ENCODE measurements at places on chromosomes 1 and 21.

DNA sequence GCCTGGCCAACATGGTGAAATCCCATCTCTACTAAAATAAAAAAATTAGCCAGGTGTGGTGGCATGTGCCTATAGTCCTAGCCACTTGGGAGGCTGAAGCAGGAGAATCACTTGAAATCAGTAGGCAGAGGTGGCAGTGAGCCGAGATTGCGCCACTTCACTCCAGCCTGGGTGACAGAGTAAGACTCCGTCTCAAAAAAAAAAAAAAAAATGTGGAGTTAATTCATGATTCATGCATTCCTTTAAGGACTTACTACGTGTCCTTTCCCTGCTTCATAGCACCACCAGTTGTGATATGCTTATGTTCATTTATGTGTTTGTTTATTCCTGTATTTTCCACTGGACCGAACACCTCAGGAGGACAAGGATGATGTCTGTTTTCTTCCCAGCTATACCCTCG, 12.7 kb upstream of the PRELP start:
- DNase-seq = no peak

GRCh38 chr1:198620218-198620617, 18.6 kb upstream of the PTPRC start:
- DNase-seq = no peak

- no peak for DNase-seq
Measured at GRCh38 chr1:218219460-218219859, 65.6 kb upstream of the RRP15 start.

GRCh38 chr1:23426828-23427227, 2.3 kb upstream of the TCEA3 start:
- DNase-seq = no peak

DNA sequence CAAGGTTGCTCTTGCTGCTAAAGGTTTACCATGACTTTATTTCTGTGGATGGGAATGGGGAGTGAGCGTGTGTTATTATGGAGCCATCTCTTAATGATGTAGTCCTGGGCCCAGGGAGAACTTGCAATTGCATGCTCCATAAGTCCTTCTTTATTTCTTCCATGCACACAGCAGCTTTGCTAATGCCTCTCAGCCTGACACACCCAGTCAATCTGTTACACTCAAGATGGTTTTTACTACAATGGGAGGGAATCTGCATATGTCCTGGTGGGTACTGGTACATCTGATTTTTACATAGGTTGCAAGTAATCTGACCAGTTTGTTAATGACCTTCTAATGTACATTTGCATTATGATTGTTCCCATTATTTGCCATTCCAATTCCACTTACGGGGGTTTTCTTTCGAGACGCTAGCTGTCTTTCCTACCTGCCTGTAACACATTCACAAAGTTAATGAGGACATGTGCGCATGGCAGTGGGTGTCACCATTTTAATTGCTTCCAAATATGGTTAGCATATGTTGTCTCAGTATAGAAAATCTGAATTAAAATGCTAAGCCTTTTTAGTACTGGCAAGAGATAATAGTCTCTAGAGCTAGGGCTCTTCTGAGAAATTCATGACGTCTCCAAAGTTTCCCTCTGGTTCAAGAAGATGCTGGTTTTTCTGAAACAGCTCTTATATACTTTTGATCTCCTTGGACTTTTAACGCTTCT, 188.2 kb downstream of the GRIK1 start:
- DNase-seq = no peak

DNA sequence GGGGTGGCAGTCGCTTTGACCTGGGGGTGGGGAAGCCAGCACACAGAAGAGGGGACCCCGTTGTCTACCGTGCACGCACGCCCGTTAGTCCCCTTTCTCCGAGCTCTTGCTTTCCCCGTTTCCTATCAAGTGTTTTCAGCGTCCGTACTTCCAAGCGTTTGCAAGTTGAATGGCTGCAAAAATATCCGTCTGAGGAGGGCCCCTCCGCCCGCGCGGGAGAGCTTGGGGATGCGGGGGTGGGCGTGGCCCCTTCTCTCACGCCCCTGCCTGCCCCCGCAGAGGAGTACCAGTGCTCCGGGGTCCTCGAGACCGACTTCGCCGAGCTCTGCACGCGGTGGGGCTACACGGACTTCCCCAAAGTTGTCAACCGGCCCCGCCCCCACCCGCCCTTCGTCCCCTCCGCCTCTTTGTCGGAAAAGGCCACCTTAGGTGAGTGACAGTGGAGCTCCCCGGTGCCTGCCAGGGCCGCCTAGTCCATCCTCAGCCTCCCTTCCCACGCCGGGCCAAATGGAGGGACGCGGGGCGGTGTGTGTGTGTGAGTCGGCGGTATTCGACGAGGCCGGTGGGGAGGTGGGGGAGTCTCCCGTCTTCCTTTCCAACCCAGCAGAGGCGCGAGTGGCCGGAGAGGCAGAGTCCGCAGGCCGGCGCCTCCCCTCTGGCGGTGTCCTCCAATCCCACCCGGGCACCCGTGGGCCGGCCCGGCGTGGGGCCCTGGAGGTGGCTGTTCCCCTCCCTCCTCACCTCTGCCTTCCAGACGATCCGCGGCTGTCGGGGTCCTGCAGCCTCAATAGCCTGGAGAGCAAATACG, 3.4 kb downstream of the LRRC71 start:
- no peak for DNase-seq

- no peak for DNase-seq
Measured at GRCh38 chr1:225435957-225436392, 8.1 kb upstream of the LBR start.

DNA sequence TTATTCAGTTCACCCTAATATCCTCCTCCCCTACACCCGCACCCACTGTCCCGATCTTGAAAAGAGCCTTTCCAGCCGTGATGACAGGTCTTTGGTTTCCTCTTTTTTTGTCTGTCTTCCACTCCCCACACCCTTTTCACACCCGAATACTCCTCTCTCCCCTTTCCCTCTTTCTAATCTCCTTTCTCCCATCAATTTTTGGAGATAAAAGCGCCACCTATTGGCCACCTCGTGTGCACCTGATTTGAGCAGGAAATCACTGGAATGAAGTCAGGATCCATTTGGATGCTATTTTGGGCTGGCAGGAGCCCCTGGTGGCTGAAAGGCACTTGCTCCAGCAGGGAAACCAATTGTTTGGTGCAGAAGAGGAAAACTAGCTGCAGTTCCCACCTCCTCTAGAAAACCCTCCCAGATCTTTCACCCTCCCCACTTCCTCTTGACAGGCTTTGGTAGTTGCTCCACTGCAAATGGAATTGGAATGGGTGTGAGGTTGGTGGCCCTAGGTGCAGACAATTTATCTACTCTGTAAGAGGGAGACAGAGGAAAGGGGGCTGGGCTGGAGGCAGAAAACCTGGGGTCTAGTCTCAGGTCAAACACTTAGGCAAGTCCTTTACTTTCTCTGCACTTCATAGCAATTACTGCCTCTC, 8.4 kb downstream of the FOXE3 start:
- no peak for DNase-seq

GRCh38 chr1:118650107-118650807, 337.9 kb downstream of the TBX15 start:
- DNase-seq = no peak

GRCh38 chr1:23664837-23665795, 26.5 kb upstream of the RPL11 start:
- DNase-seq = no peak

- DNase-seq = peak; percentile 32
Measured at GRCh38 chr1:160726498-160727315, 12.3 kb upstream of the SLAMF7 start.

DNA sequence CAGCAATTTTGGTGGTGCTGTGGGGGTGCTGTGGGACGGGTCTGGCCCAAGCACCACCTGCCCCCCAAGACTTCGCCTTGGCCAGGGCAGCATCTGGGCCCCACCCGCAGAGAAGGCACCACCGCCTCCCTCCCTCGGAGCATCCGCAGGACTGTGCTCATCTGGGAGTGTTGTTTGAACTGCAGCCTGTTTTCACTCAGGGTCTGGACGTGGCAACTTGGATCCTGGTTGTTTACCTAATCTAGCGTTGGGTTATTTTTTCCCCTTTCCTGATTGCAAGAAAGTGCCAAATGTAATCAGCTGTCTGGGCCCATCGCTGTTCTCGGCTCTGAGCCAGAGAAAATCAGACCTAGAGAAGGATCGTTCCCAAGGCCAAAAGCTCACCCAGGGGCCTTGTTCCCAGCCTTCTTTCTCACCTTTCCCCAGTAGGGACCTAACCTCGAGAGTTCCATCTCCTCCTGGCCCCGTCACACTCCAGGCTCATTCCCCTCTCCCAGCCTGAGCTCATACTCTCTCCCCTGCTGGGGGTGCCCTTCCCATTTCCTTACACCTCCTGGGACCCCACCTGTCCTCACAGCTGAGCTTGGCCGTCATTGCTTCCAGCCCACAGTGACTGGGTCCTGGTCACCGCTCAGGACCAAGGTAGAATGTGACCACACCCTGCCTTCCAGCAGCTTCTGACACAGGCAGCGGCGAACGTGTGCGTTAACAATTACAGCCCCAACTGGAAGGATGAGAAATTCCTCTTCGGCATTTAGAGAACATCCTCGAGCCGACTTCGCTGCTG, 72.0 kb upstream of the FAM20B start:
- DNase-seq = no peak

DNA sequence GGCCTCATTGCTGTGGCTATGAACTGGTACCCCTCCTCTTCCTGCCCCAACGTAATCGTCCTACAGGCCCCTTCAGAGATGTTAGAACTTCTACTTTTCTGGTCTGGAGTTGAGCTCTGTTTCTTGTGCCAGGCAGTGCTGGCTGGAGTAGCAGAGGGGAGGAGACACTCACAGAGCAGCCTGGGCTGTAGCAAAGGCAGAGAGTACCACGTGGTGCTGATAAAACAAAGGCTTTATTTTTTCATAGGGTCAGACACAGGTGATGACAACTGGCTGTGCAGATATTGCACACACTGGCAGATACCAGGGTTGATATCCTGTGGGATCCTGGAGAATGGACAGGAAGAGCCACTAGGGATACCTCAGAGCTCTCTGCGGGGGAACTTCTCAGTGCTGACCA, 23.2 kb downstream of the CRCT1 start:
- no peak for DNase-seq

DNA sequence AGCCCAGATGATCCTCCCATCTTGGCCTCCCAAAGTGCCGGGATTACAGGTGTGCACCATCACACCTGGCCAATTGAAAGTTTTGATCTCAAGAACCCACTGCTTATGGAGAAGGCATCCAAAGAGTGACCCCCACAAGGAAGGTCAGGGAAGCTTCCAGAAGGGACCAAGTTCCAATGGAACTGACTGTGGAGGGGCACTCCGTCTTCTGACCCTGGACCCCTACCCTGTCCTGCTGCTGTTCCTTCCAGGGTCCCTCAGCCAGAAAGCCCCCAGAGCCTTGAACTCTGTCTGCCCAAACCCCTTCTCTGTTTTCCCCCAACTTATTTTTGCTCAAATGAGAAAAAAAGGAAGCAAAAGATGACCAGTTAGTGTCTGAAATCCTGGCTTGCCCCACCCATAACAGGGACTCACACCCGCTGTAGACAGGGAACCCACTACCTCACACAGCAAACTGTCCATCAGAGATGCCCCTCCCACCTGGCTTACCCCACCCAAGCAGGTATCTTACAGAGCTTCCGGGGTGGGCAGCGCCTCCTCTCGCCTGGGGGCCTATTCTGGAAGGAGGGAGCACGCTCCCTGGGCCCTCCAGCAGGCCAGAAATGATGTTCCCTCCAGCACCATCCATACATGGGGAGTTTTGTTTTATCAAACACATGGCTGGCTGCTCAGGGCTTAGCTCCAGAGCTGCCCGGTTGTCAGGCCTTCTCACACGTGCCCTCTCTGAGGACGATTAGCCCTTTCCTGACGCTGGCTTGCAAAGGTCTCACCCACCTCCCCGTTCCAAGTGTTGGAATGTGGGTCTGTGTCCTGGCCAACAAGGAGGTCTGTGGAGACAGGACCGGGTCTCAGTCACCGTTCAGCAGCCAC, 3.1 kb upstream of the WNT3A start:
- no peak for DNase-seq

- DNase-seq = no peak
Measured at GRCh38 chr1:184156521-184157393, 105.2 kb downstream of the TSEN15 start.

DNA sequence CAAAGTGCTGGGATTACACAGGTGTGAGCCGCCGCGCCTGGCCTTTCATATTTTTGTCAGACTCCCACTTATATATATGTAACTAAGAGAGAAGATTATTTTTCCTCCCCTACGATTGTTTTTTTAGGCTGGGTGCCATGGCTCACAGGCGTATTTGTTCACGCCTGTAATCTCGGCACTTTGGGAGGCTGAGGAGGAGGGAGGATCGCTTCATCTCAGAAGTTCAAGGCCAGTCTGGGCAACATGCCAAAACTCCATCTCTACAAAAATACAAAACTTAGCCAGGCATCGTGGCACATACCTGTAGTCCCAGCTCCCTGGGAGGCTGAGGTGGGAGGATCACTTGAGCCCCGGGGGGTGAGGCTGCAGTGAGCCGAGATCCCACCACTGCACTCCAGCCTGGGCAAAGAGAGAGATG, 23.9 kb upstream of the ITLN2 start:
- no peak for DNase-seq

GRCh38 chr1:21605964-21606705, 63.0 kb downstream of the RAP1GAP start:
- DNase-seq = no peak

GRCh38 chr1:173410133-173410793, 66.9 kb upstream of the PRDX6 start:
- no peak for DNase-seq

- no peak for DNase-seq
Measured at GRCh38 chr1:18515120-18515667, 34.5 kb downstream of the KLHDC7A start.

DNA sequence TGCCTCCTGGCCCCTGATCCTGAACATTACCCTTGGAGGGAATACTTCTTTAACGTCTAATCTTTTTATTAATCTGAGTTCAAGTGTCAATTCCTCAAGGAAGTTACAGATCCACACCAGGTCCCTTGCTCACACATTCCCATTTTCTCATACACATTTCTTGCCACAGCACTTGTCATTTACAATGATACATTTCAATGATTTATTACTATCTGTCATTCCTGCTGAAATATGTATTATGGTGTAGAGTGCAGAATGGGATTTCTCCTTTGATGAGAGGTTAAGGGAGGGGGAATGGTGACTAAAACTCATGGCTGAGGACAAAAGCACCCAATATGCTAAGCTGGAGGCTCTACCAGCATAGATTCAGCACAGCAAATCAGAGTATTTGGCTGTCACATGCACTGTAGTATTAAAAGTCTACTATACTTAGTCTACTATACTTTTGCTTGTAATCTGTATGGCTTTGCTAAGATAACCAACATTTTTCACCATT, 982.5 kb downstream of the TTLL7 start:
- DNase-seq = no peak

GRCh38 chr21:41199123-41199522, 31.2 kb downstream of the BACE2 start:
- DNase-seq = no peak
